NCI-H1694 (cell line): ENCODE measurements at places on chromosomes 6 and 20.

DNA sequence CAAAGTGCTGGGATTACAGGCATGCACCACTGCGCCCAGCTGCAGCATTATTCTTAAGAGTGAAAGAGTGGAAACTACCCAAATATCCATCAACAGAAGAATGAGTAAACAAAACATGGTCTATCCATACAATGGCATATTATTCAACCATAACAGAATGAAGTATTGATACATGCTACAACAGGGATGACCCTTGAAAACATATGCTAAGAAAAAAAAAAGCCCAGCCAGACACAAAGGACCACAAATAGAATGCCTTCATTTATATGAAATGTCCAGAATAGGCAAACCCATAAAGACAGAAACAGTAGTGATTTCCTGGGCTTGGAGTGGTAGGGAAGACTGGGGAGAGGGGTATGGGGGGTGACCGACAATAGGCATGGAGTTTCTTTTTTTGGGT, 7.1 kb downstream of the TUBB2B start:
- no peak for DNase-seq

- DNase-seq = no peak
Measured at GRCh38 chr6:20790032-20790791, 256.0 kb downstream of the CDKAL1 start.

DNA sequence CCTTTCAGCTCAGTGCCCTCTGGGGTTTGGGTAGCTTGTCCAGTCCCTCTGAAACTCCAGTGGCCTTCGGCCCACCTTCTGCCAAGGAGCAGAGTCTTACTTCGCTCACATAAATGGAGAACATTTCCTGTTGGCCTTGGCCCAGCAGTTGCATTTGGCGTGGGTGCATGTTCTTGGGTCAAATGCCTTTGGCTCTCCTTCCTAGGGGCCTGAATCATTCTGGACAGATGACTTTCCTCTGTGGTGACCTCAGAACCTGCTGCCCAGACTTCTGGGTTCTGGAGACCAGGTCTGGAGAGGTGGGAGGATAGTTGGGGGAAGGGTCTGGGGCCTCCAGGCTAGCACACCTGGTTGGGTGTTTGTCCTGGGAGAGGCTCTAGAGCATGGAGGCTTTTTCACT, 29.3 kb downstream of the BCAS4 start:
- no peak for DNase-seq

DNA sequence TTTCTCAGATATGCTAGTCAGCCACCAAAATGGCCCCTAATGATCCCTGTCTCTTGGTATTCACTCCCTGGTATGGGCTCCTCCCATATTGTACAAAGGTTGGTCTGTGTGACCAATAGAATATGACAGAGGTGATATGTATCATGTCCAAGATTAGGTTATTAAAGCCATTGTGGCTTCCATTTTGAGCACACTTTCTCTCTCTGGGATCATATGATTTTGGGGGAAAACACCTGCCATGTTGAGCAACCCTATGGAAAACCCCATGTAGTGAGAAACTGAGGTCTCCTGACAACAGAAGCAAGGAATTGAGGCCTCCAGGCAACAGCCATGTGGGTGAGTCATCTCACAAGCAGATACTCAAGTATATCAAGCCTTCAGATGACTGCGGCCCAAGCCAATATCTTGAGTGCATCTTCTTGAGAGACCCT, 7.1 kb upstream of the ZNF318 start:
- DNase-seq = no peak

- DNase-seq = no peak
Measured at GRCh38 chr6:87281426-87281825, 41.0 kb upstream of the SMIM8 start.

- DNase-seq = no peak
Measured at GRCh38 chr20:25565578-25566157, 19.7 kb downstream of the NINL start.

GRCh38 chr6:160238761-160239751, 19.6 kb downstream of the SLC22A2 start:
- no peak for DNase-seq

DNA sequence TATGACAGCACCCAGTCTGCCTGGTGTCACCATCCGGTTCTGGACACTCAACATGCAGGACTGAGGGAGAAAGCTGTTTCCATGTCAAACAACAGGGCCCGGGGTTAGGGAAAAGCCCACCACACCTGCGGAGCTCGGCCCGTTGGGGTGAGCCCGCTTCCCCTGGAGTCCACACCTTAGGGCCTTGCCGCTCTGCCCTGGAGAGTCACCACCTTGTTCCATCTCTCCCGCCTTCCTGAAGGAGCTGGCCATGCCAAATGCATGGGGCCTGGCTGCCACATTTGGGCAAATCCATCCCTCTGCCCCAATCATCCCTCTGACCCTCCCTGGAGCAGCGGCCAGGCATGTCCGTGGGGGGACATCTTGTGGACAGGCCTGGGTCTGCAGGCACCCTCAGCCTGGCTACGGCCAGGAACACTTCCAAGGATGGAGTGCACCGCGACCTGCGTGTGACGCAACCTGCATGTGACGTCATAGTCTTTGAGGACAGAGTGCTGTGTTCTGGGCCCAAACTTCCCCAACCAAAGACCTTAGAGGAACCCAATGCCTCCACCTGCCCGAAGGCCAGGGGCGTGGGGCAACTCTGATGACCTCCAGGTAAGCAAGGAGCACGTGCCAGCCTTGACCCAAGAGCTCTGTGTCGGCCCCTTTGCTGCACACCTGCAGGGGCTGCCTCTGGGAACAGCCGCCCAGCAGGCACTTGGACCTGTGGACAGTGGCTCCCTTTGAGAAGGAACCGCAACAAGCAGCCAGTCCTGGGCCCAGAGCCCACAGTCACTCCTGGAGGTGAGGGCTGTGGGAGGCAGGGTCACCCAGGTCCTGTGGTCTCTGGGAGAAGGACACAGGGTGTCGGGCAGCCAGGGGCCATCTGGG, 1.7 kb downstream of the CABLES2 start:
- DNase-seq = no peak

DNA sequence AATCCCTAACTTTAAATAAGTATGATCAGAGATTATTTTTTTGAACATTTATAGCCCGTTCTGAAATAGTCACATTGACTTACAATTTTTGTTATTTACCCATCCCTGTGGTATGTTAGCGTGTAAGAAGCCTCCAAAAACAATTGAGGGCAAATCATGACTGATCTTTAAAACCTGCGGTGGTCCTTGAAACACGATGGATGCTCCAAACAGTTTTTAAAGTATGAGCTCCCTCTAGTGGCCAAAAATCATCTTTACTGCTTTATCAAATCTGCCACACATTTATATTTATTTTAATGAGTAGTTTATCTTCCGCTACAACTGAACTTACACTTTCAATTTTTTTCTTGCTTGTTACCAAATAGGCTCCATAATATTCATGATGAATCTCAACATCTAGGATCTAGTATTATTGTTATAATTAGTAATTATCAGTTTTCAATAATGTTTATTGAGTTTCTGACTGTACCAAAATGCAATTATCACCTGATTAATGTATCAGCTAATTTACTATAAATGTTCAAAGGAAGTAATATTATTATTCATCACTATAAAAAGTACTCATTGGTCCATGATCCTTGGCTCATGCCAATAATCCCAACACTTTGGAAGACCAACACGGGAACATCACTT, 52.2 kb downstream of the MARCKS start:
- peak; percentile 75 for DNase-seq

GRCh38 chr20:62410746-62411478, 3.8 kb upstream of the CABLES2 start:
- no peak for DNase-seq

DNA sequence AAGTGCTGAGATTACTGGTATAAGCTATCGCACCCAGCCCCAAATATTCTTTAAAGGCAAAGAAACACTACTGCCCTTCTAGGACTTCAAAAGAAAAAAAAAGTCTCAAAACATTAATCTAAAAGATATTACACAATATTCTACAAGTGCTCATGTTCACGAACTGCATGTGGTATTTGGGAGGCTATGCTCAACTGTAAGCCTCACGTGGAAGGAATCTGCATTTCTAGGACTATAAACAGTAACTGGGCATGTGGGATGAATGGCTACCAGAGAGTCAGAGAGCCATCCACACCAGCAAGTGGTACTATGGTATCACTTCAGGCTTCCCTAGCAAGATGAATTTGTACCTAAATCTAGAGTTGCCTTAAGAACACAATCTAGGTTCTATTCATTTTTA, 50.0 kb downstream of the FKBP5 start:
- no peak for DNase-seq

DNA sequence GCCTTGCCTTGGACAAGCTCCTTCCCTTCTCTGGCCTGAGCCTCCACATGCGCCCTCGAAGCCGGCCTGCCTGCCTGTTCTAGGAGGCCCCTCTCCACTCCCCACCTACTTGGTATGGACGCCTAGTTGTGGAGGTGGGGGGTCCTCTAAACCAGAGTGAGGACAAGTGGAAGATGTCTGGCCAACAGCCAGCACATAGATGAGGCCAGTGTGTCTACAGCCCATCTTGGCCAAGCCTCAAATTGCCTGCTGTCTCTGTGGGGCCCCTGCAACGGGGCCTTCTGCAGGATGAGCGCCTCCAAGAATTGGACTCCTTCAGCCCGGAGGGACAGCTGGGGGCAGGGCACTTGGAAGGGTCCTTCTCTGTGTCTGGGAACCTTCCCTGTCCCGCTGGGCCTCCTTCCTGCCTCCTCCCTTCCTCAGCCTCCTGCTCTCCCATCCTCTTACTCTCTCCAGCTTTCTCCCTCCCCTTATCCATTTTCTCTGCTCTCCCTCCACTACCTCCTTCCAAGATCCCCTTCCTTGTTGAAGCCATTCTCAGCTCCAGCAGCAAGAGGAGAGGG, 1.6 kb downstream of the MDFI start:
- DNase-seq = no peak

DNA sequence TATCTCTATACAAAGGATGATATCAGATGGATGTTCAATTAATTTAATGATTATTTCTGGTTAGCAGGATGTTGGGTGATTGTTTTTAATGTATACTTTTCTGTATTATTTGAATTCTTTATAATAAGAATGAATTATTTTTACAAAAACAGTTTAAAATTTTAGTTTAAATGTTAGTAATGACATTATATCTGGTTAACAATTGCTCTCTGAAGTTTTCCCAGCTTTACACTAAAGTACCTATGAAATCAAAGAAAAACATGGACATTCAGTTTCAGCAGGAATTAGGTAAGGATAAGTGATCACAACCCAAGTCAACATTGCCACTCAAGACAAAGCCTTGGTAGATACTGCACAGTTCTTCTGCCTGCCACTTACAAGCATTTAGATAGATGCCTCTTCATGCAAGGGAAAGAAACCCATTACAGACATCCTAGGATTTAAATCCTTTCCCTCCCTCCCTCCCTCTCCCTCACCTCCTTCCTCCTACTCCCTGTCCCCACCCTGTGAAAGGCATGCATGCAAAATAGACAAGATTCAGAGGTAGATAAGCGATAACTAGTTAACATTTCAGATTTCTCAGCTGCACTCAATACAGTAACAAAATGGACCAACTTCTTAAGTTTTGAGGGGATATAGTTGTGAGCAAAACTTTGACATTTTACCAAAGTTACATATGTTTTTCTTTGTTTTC, 143.8 kb downstream of the STXBP5 start:
- DNase-seq = no peak

DNA sequence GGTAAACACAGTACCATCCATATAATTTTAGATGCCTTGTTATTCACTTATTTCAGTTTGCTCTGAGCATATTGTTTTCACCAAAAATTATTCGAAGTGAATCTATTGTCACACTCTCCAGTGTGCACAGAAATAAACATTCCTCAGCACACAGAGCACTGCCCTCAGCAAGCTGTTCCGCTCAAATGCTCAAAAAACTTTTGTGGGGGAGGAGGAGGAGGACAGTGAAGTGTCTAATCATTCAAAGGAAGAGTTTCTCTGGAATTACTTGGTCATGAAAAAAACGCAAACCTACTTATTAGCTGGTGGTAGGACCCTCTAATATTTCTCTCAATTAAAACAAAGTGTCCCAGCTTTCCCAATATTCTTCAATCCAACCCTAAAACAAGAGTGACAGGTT, 88.3 kb downstream of the DTNBP1 start:
- DNase-seq = no peak

GRCh38 chr20:61082720-61083119, 169.3 kb upstream of the CDH4 start:
- no peak for DNase-seq

- no peak for DNase-seq
Measured at GRCh38 chr6:75230484-75231325, 12.9 kb downstream of the COX7A2 start.

GRCh38 chr6:118697554-118697953, 46.2 kb upstream of the CEP85L start:
- DNase-seq = no peak

GRCh38 chr20:45507011-45507820, 8.2 kb downstream of the SPINT3 start:
- no peak for DNase-seq

DNA sequence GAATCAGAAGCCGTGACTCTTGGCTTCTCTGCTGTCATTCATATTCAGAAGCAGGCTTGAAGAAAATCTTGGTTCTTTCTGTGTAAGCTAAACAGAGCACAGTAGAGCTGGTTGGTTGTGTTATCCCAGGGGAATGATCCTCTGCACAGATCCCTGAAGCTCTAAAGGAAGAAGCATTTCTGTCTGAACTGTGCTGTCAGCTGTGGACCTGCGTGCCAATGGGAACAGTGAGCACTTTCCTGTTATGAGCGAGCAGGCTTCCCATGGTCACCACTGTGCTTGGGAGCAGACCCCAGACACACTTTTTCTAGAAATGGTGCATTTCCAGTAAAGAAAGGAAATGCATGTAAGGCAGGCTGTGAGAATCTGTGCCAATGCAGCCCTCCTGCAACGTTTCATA, 490.2 kb downstream of the EPM2A start:
- no peak for DNase-seq

GRCh38 chr6:43950731-43951062, 176.6 kb downstream of the MRPL14 start:
- DNase-seq = no peak

DNA sequence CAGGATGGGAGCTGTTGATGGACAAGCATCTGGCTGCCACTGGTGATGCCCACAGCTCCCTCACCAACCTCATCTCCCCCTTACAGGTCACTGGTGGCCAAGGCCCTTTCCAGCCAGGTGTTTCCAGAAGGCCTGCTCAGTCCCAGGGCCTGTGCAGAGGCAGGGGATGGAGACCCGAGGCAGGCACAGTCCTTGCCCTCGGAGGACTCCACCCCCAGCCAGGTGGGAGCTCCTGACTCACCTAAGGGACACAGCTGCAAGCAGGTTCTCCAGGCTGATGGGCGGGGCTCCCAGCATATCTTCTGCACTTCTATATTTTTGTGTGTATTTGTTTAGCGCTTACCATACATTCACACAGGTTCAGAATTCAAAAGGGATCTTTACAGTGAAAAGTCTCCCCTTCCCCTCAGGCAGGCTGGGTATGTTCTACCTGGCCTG, 17.4 kb downstream of the PRPH2 start:
- DNase-seq = no peak

GRCh38 chr20:9457136-9457535, 57.3 kb upstream of the LAMP5 start:
- DNase-seq = no peak

DNA sequence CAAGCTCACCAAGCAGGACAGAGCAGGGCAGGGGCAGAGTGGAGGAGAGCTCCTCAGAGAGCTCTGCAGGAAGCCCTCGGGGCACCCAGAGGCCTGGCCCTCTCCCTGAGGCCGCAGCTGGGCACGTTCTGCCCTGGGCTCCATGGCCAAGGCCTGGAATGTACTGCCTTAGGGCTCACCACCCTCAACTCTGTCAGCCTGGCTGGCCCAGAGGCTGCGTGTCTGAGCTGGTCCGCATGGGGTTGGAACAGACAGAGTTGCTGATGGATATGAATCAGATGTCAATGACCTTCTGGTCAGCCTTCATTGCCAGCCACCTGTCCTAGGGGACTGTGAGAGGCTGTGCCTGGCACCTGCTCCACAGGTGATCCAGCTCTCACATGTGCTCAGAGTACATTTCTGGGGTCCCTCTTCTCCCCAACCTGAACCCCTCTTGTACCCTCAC, 33.2 kb upstream of the PCMTD2 start:
- DNase-seq = no peak
